ENCODE measurements at places on chromosomes 4 and X. TPM values are rescaled to one million over a fixed set of nuclear protein-coding genes. Genes with fewer than 3 reads are reported as not detected.

GRCh38 chr4:147837854-147838253 lies 106.0 kb downstream of the ARHGAP10 start:
- no peak for DNase-seq

DNA sequence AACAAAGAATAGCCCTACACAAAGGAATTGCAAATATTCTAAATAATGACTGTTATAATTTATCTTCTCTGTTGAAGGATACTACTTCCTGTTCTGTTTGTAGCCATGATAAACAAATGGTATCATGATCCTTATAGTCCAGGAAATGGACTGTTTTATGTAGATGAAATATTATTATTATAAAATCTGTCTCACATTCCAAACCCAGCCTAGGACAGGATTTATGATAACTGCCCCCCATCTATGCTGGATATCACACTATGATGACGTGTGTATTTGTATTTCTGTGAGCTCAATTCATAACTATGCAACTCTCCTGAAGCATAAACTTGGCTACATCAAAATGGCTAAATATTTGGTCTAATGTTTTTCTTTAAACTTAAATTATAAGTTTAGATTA lies 21.3 kb downstream of the DMD start:
- no peak for DNase-seq

GRCh38 chrX:46811121-46811520 lies 25.7 kb upstream of the RP2 start:
- DNase-seq = no peak

DNA sequence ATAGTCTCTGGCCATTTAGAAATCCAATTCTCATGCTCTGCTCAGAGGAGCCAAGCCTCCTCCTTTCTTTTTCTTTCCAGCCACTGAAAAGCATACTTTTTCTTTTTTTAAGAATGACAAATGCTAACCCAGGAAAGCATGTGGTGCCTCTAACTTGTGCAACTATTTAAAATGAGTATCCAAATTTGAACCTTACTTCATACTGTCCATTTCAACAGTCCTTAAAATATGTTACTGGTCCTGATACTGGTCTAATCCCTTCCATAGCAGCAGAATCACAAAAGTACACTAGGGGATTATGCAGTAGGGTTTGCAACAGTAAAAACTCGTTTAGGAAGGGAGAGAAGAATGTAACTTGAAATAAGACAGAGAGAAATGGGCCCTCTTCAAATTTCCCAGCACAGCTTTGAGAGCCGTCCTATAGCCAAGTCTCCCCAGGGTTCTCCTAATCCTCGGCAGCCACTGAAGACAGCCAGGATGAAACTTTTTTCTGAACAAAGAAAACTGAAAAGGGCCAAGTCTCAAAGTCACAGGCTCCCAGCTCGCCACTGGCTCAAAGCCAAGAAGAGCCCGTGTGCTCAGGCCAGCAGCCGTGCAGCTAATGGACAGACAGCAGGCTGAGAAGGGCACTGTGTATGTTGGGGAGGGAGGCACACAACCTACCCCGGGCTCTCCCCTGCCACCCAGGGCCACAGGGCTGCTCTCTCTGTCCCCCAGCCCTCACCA lies 39.5 kb downstream of the GPC4 start:
- no peak for DNase-seq

DNA sequence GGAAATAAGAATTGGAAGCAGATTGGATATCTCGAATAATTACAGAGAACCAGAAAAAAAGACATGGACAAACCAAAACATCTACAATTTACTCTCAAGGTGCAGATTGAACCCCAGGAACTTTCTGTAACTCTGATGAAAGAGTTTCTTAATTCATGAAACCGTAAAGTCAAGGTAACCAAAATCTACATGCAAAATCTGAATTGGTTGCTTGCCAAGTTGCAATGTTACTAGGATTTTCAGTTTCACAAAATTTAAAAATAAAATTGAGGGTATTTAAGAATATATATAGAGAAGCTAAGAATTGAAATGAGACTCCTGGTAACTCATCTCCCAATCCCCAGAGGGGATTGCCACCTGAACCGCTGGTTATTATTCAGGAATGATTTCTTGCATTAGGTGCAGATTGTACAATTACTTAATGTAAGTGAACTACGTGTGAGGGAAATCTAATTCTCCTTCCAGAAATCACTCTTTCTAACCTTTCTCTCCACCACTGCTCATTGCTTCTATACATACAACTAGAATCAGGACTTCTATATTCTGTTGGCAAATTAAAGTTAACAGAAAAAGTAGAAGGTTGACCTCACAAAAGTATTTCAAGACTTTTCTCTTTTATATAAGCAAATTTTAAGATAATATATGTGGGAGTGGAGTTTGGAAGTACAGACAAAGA lies 221.5 kb upstream of the NDST4 start:
- DNase-seq = no peak

GRCh38 chrX:111661241-111661640 lies 19.7 kb upstream of the ALG13 start:
- DNase-seq = no peak

DNA sequence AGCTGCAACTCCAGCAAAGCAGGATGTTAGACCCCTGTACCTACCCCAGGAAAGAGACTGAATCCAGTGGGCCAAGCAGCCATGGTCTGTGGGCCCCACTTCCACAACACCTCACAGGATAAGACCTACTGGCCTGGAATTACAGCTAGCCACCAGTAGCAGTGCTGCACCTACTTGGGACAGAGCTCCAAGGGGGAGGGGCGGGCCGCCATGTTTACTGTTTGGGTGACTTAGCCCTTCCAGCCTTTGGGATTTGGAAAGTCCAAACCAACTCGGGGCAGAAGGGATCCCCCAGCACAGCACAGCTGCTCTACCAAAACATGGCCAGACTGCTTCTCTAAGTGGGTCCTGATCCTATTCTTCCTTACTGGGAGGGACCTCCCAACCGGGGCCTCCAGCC lies 9.1 kb upstream of the TMSB15B start:
- no peak for DNase-seq

The IQCM gene
- total RNA-seq = 0.21 TPM

DNA sequence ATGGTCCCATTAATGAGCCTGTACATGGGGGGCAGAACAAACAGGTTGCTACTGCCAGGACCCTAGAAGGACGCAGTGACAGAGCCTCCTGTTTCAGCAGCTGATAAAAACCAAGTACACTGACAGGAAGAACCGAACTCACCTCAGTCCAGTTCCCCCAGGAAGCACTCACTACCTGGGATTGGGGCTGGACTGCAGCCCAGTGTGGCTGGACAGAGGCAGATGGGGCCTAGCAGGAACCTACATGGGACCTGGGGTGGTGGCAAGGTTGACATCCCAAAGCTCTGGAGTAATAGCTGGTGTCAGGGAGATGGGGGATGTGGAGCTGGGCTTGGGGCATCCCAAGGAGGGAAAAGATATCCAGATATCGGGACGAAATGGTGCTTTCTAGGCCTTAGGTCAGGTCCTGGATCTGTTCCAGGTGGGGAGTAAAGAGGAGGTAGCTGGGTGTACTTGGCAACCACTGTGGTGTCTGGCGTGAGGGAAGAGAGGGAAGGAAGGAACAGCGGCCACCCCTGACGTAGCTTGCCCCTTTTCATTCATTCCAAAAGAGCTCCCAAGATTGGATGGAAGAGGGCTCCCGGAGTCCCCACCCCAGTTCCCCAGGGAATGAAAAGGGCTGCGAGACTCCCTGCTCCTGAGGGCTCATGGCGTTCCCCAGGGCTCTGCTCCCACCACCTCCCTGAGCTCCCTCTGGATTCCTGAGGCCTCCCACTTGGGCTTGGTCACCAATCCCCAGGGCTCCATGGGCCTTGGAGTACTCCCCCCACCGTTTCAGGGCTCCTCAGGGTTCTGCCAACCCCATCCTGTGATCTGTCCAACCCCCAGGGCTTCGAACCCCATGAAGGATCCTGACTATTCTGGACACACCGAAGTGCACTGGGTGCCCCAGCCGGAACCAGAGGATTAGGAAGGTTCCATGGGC lies 4.5 kb downstream of the EMD start:
- no peak for DNase-seq

The SSX3 gene
- not detected for total RNA-seq

GRCh38 chrX:45758319-45758718 lies 557.6 kb upstream of the DIPK2B start:
- peak; percentile 87 for DNase-seq

- no peak for DNase-seq
Observed at GRCh38 chr4:121740796-121741409, 24.1 kb downstream of the SMIM43 start.

The CT45A3 gene
- total RNA-seq = not detected

- no peak for DNase-seq
Observed at GRCh38 chr4:116469582-116469981, 615.8 kb downstream of the TRAM1L1 start.

- no peak for DNase-seq
Observed at GRCh38 chrX:40530509-40530908, 50.3 kb upstream of the ATP6AP2 start.

GRCh38 chrX:7568597-7568996 lies 274.4 kb upstream of the VCX start:
- DNase-seq = no peak

DNA sequence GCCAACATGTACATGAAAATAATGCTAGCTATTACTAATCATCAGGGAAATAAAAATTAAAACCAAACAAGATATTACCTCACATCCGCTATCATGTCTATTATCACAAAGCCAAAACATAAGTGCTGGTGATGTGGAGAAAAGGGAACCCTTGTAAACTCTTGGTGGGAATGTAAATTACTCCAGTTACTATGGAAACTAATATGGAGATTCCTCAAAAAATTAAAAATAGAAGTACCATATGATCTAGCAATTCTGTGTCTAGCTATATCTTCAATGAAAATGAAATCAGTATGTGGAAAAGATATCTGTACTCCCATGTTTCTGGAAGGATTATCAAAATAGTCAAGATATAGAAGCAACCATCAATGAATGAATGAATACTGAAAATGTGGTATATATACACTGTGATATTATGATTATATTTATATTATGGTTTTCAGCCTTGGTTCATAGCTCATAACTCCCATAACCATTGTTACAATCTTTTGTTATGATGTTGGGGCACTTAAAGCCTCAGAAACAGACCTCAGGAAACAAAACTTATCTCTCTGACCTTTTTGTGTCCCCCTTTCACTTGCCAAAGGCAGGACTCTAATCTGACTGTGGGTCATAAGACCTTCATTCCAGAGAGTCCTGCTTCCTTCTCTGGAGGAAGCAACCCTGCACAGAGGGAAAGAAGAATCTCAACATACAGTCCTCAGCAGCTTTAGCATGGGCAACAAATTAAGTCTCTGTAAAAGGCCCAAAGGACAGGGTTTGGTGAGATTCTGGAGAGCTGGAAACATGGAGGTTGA lies 933.2 kb downstream of the ADGRL3 start:
- DNase-seq = no peak

DNA sequence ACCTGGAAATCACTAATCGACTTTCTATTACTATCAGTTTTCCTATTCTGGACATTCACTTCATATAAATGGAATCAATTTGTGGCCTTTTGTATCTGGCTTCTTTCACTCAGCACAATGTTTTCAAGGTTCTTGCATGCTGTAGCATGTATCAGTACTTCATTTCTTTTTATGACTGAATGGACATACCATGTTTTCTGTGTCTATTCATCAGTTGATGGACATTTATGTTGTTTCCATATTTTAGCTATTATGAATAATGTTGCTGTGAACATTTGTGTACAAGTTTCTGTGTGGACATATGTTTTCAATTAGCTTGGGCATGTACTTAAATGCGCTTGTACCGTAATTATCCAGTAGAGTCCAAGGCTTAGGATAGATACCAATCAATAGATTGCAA lies 19.9 kb upstream of the RELL1 start:
- no peak for DNase-seq

DNA sequence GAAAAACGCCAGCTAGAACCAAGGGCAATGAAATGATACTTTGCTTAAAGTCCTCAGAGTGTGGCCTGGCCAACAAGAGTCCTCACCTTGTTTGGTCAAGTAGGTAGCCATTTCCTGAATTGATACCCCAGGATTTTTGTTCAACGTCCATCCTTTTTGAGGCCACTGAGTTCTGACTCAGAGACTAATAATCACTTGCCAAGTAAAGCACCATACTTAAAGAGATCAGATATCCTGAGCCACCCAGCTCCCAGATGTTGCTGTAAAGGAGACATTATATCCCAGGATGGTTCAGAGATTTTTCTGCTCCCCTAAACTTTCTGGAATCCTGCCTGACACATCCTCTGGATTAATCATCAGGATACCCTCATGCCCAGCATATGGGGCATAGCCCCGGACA lies 190.9 kb downstream of the RAP1GDS1 start:
- DNase-seq = no peak

DNA sequence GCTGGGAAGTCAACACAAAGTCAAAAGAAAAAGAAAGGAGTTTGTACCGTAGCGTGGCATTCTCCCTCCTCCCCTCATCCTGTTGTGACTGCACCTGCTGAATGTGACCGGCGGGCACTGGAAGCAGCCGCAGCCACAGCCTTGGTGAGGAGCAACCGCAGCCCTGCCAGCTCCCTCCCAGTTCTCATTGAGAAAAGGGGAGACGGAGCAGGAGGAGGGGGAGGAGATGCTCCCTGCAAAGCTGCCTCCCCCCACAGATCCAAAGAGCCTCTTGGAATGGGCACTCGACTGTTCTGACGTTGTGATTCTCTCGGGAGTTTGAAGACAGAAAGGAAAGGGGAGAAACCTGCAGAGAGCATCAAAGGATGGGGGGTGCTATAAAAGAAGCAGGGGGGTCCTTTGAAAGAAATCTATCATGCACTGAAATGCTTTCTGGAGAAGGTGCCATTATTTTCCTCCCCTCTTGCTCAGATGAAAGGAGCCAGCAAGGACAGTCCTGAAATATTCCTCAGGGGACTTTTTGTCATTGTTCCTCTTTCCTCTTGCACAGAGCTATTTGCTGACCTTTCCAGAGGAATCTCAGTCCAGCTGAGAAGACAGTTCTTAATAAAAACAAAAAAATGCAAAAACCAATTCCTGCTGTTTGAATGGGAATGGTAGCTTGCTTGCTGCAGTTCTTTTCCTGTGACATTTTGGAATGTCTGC lies 429.7 kb downstream of the MAPK10 start:
- DNase-seq = peak; percentile 30

DNA sequence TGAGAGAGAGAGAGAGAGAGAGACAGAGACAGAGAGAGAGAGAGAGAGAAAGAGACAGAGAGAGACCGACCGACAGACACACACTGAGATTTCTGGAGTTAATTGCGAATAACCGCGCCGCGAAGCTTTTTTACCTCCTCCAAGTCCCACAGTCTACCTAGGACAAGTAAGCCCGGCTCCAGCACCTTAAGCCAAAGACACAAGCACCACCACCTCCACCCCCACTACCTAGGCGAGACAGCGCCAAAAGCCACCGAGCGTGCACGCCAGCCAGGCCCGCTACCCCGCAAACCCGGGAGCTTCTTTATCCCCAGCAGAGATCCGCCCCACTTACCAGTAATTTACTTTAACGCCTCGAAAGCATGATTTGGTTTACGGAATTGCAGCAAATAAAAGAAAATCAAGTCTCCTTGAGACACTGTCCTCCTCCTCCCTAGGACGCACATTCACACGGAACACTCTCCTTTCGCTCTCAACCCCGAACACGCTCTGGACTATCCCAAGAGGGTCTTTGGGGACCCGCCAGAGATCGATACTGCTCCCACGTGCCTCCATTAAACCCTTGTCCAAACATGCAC lies 649.6 kb upstream of the DIPK2B start:
- peak; percentile 18 for DNase-seq

GRCh38 chr4:75557696-75558095 lies 1.8 kb downstream of the ODAPH start:
- no peak for DNase-seq

The COL25A1 gene
- 0.12 TPM for total RNA-seq
